ENCODE measurements at places on chromosomes 7 and 10.

DNA sequence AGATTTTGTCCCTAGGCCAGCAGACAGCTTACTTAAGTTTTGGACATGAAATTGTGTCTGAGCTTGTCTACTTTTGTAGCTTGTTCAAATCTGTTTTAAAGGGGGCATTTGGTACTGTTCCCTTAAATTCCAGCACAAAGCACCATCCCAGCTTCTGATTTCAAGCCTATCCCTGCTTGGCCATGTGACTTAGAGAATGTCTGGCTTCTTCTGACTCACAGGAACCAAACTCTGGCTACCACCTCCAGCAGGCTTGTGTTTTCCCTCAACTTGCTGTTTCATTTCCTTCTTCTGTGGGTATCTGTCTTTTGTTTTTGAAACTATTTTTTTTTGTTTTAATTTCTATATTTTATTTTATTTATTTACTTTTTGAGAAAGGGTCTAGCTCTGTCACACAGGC lies 97.9 kb upstream of the FZD8 start:
- no peak for DNase-seq

GRCh38 chr10:69438536-69439349 lies 12.5 kb upstream of the TSPAN15 start:
- DNase-seq: no peak

DNA sequence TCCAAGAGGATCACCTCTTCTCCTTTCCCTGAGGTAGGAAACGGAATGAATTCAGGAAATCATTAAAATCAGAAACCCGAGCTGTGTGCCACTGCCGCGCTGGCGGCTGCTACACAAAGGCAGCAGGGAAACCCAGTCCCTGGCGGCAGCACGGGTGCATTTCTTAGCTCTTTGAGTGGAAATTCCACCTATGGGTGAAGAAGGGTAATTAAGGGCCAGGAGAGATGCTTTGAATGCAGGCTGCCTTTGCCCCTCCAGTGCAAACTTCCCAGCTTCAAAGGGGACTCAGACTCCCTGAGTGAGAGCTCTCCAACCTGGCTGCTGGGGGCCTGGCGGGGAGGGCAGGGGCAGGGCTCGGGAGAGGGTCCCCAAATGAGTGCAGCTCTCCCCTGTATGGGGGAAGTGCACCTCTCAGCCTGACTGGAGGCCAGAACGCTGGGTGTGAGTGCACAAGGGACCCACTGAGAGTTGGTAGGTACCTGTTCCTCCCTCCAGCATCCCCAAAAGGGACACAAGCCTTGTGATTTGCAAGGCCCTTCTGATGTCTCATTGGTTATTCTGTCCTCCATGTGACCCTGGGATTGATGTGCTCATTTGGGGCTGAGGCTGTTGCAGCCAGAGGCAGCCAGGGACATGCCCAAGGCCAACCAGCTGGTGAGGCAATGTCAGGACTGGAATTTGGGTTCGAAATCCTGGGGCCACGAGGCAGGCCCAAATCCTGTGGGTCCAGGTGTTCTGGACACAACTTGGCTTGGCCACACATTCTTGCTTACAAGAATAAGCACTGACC lies 16.3 kb upstream of the ZMIZ1 start:
- DNase-seq: peak; percentile 26

- DNase-seq: no peak
These were observed 229.5 kb downstream of the GATA3 start for GRCh38 chr10:8283986-8284385.

GRCh38 chr10:2611603-2612002 lies 455.7 kb upstream of the PFKP start:
- DNase-seq: no peak

- DNase-seq: no peak
These were observed 446.1 kb downstream of the GRM8 start for GRCh38 chr7:126806614-126807013.

DNA sequence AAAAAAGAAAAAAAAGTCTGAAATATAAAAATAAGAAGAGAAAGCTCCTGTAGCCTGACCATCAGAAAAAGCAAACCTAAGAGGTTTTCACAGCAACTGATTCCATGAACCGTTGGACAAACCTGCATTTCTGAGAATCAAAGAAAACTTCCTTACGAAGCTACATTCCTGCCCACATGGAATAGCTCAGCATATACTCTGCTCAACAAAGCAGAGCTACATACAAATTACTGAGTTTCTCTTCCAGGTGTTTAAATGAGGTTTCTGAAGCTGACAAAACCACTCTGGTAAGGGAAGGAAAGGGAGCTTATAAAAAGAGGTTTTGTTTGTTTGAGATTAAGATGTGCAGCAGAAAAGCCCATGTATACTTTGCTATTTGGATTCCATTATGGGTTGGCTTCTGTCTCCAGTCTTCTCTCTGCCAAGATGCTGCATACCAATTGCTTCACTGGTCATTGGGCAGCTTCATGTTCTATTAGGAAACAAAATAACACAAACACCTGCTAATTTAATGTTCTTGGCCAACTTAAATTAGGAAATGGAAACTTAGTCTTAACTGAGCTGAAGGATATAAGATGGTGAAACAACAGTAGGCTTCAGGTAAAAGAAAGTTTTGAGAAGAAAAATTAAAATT lies 314.1 kb downstream of the LRRTM3 start:
- no peak for DNase-seq

- DNase-seq: no peak
These were observed 150.3 kb upstream of the NRP1 start for GRCh38 chr10:33484787-33485186.

- no peak for DNase-seq
These were observed 51.0 kb upstream of the PPP2R2D start for GRCh38 chr10:131849591-131850382.

- DNase-seq: no peak
These were observed 85.7 kb downstream of the LRGUK start for GRCh38 chr7:134212576-134213546.

- DNase-seq: no peak
These were observed 14.9 kb downstream of the TMEM273 start for GRCh38 chr10:49173201-49173772.

DNA sequence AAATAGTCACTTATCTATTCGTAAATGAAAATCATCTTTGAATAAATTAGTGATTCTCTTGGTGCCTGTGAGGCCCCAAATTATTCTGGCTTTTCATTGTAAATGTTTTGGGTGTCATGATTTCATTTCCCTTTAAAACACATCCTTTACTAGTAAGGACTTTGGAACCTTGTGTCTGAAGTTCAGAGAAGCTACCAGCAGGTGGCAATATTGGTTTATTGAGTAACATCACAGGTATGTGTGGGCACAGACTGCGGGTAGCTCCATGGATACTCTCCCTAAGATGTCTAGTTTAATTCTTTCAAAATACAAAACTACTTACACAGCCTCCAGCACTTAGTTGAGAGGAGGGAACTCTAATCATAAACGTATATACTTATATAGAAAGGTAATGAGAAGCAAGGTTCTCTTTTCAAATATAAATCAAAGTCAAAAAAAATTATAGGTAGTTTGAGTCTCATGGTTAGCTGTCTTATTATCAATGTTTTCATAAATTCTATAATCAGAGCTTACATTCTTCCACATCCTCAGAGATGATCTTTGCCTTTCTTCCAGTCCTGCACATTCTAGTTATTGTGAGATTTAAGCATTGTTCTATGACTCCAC lies 449.6 kb downstream of the GRM8 start:
- DNase-seq: peak; percentile 63
